ENCODE measurements at places on chromosomes 7 and 10.
A peak's percentile ranks its signal among the peaks of the same experiment; 100 is the strongest.

- DNase-seq = peak; percentile 27
These were observed 51.1 kb downstream of the HYCC1 start for GRCh38 chr7:22962775-22963350.

DNA sequence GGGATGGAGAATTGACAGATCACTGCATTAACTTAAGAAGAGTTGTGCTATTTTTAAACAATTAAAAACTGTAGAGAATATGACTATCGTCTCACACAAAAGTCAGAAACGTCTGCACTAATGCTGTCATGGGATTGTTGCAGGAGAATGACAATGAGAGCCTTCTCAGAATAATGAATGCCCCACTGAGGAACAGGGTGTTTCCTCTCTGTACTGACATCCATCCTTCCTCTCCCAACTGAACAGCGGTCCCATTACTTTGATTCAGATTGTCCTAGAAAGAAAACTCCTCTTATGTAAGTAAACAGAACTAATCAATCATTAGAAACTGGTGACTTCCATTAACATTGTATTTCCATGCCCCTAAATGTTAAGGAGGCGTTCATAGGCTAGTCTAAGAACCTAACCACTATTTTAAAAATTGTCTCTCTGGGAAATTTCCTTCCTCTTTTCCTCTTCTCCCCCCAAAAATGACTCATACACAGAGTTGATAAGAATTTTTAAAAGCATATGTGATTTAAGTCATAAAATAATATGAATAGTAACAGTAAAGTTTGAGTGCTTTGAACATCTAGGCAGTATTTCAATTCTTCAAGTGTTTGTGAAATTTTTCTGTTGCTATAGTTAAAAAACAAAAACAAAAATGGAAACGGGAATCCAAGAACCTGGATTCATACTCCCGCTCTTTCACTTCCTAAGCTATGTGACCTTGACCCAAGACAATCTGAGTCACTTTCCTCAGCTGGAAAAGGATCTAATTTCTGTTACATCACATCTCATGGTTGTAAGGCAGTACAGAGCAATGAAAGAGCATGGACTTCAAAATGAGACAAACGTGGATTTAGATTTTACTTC, 12.7 kb upstream of the MACC1 start:
- DNase-seq = peak; percentile 35

- DNase-seq = no peak
These were observed 2.7 kb downstream of the LHPP start for GRCh38 chr10:124464028-124464965.

DNA sequence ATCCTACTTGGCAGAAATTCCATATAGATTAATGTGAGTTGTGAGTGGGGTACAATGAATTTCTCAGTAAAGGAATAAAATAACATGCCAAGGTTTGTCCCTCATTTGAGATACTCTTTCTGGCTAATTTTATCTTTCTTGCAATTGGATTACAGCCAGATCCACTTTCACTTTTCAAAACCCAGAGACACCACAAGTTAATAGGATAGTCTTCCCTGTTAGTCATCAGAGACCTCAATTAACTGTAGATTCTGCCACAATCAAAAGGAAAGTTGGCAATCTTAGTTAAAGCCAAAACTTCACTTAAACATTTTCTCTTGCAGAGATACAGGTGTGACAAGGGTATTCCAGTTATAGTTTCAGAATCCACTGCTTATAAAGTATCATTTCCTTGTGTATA, 91.4 kb upstream of the PHYHIPL start:
- DNase-seq = no peak

DNA sequence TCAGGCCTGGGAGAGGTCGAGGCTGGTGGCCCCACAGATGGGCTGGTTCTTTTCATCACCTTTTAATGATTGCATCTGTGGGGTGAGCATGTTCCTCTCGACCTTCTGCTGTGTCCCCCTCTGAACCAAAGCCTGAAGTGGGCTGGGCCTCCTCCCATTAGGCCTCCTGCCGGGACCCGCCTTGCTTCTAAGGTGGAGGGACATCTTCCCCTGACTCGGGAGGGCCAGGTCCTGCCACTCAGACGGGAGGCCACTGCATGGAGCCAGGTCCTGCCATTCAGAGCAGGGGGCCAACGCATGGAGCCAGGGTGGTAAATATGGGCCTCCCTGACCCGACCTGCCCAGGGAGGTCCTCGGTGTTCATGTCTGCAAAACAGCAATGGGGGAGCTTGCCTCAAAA, 188.4 kb downstream of the EBF3 start:
- no peak for DNase-seq

- no peak for DNase-seq
These were observed 110.2 kb downstream of the FZD1 start for GRCh38 chr7:91374321-91374989.

DNA sequence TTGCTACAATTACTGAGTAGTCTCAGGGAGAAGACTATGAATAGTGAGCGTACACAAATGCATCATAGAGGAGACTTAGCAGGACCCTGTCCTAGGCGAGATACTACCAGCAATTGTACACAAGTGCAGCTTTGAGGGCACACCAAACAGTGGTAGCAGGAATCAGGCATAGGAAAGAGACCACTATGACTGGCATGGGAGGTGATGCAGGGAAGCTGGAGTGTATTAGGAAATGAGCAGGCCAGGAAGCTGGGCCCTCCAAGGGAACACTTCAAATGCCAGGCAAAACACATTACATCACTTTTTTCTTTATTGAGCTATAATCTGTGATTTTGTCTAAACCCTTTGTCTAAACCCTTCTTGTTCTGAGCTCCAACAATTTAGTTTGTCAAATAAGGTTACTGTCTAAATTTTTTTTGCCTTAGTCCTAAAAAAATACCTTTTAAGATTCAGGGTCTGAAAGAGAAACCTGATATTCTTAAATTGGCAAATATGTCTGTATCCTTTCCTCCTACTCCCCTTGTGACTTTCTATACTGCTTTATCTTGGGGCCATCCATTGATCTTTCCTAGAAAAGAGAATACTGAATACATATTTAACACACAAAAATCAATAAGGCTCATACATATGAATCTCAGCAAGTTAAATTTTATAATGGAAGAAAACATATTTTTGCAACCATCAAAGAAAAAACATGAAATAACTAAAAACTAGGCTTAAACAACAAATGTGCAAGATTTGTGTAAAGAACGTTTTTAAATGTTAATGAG, 193.8 kb upstream of the PHYHIPL start:
- DNase-seq = no peak

DNA sequence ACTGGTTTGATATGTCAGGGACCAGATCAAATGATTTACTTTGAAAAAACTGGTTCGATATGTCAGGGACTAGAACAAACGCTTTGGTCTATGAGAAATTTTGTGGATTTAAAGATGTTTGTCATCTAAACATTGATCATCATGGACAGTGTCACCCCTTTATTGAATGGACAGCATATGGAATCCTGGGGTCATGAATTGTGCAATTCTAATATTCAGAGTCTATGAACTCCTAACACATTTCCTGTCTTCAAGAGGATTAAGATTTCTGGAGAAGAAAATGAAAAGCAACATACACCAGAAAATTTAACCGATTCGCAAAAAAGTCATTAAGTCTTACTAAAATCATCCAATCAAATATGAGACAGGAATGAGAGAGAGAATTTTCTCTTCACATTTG, 106.4 kb upstream of the FAM133B start:
- DNase-seq = no peak

DNA sequence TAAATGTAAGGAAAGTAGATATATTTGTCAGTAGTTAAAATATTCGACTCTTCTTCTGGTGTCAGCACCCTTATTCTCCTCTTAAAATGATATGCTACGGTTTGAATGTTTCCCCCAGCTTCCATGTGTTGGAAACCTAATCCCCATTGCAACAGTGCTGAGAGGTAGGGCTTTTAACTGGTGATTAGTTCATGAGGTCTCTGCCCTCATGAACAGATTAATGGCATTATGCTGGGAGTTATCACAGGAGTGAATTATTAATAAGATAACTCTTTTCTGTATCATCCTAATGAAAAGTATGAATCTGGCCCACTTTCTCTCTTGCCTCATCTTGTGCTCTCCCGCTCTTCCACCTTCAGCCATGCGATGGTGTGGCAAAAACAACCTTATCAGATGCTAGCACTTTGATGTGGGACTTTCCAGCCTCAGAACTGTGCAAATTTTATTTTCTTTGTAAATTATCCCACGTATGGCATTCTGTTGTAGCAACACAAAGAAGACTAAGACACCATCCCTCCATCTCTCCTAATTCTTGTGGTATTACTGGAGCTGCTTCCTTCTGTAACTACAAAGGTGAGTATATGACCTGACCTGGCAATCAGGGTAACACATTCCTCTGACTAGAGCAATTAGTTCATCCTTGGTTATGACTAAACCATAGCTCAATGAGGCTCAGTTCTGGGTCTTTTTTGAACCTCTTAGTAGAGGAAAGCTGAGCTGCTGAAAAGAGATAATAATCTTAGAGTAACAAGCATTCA, 171.1 kb upstream of the TMEM196 start:
- DNase-seq = no peak

- no peak for DNase-seq
These were observed 63.1 kb downstream of the VWA2 start for GRCh38 chr10:114301951-114302710.

DNA sequence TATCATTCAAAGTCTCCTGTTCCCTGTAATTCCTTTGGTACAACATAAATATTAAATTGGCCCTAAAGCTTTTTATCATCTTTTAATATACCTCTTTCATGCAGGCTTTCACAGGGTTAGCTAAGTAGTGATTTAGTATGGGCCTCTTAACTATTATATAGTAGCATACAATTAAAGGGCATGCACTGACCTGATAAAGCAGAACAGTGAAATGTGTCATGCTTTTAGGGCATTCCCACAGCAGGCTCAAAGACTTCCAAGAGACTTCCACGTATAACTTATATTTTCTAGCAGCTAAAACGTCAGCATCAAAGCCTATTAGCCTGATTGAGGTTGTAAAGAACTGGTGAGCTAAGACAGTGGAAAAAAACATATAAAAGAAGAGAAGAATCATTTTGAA, 35.3 kb downstream of the SAMD8 start:
- DNase-seq = no peak

DNA sequence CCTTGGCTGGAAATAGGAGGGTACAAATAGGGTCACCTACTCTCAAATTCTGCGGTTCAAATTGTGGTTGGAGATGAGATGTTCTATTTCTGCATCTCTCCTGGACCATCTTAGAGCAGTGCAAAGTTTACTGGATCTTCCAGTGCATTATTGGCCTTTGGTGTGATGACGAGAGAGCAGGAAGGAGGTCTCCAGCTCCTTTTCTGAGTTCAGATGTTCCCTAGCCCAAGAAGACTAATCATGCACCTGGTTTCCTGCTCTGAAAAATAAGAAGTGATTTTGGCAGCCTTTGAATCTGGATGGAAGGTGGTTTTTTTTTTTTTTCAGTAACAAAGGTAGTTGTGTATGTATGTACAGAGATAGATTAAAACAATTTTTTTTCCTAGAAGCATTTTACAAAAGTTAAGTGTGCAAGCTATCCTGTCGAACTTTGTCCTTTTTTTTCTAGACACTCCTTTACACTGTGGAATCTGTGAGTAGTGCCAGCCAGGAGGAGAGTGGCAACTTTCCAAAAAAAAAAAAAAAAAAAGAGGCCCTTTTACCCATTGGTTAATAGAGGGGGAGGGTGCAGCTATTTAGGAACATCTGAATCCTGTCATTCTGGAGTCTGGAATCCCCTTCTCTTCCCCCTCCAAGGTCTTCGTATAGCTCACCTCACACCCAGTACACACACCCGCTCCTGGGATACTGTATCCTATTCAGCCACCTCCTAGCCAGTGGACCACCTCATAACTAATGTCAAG, 26.3 kb downstream of the PAPSS2 start:
- no peak for DNase-seq

- no peak for DNase-seq
These were observed 15.3 kb downstream of the HIP1 start for GRCh38 chr7:75723444-75723843.

GRCh38 chr10:51270936-51271530, 196.7 kb downstream of the PRKG1 start:
- DNase-seq = peak; percentile 15

DNA sequence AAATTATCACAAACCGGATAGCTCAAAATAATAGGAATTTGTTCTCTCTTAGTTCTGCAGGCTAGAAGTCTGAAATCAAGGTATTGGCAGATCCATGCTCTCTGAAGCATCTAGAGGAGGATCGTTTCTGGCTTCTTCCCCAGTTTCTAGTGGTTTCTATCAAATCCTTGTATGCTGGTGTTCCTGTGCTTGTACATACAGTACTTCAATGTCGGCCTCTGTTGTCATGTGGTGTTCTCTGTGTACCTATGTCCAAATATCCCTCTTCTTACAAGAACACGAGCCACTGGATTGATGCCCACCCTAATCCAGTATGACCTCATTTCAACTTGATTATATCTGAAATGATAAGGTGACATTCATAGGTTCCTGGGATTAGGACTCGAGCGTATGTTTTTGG, 9.8 kb upstream of the TAX1BP1 start:
- DNase-seq = no peak

GRCh38 chr7:42143711-42144600, 93.1 kb downstream of the GLI3 start:
- DNase-seq = peak; percentile 68

- DNase-seq = peak; percentile 5
These were observed 28.0 kb upstream of the MCU start for GRCh38 chr10:72663971-72664370.

- DNase-seq = peak; percentile 11
These were observed 590.2 kb downstream of the MAGI2 start for GRCh38 chr7:78863281-78863680.

- DNase-seq = no peak
These were observed 84.0 kb downstream of the KAT6B start for GRCh38 chr10:74910241-74910975.

GRCh38 chr7:94417306-94417705, 22.6 kb downstream of the COL1A2 start:
- peak; percentile 50 for DNase-seq

- DNase-seq = peak; percentile 85
These were observed 6.0 kb downstream of the RHOBTB1 start for GRCh38 chr10:60937784-60938654.

DNA sequence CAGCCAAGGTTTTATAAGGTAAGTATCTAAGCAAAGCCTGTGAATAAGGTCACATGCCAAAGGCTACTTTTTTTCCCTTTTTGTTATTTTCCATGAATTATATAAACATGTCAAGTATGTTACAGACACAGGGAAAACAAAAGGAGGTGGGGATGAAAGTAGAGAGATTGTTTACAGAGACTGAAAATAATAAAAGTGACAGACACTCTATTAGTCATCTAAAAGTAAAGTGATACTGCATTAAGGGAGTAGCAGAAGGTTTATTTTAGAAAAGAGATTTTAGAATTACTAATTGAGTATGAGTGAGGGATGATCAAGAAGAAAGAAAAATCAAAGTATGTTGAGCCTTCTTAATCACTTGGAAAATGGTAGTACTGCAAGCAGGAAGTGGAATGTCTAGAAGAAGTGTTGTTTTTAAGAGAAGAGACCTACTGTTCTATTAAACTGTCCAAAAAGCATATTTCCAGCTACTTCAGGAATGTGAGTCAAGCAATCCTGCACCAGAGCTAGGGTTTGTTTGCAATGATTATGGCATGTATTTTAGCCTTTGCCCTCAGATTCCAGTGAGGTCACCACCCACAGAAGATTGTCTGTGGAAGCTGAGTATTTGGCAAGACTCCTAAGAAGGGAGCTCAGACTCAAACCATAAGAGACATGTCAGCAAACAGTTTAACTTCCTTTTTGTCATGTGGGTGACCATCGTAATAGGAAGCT, 177.9 kb upstream of the PLXDC2 start:
- DNase-seq = peak; percentile 95

GRCh38 chr7:73865738-73866445, 4.9 kb downstream of the TMEM270 start:
- DNase-seq = peak; percentile 75

Measured in EH (cell line).